Inflammatory macrophage treated with lipopolysaccharide for 4 hours (primary cell): ENCODE measurements at places on chromosomes 5 and 9.
A peak's percentile ranks its signal among the peaks of the same experiment; 100 is the strongest.

DNA sequence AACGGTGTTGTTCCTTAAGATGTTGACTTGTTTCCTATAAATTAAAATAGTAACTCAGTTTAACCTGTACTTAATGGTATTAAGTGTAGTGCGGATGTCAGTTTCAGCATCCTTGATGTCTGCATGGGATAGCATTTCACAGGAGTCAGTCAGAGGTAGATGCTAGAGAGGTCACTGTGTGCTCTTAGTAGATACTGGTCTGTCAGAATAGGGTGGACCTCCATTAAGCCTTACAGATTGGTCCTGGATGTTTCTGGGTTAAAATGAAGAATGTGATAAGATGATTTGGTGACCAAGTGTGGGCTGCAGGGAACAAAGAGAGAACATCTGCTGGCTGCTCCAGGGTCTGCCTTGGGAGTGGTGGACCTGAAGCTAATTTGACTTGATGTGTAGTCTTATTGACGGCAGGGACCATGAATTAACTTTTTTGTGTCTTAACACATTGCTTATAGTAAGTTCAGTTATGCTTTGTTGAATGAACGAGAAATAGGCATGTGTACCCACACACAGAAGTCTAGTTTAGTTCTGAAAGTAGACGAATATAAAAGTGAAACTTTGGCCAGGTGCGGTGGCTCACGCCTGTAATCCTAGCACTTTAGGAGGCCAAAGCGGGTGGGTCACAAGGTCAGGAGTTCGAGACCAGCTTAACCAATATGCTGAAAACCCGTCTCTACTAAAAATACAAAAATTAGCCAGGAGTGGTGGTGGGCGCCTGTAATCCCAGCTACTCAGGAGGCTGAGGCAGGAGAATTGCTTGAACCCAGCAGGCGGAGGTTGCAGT, 12.5 kb downstream of the RAB24 start:
- no peak for DNase-seq

DNA sequence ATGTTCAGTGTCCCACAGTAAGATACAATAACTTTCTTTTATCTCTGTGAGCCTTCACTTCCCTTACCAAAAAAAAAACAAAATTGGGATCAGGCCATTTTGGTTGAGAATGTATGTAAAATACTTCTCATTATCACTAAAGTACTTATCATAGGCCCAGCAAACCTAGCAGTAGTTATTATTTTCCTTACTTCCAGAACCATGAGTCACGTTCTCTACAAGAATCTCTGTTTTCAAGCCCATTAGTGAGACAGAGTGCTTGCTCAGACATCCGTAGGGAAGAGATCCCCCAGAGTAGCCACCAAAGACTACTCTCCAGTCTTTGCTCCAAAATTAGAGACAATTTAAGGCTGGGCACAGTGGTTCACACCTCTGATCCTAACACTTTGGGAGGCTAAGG, 103.9 kb upstream of the NR5A1 start:
- DNase-seq = no peak

DNA sequence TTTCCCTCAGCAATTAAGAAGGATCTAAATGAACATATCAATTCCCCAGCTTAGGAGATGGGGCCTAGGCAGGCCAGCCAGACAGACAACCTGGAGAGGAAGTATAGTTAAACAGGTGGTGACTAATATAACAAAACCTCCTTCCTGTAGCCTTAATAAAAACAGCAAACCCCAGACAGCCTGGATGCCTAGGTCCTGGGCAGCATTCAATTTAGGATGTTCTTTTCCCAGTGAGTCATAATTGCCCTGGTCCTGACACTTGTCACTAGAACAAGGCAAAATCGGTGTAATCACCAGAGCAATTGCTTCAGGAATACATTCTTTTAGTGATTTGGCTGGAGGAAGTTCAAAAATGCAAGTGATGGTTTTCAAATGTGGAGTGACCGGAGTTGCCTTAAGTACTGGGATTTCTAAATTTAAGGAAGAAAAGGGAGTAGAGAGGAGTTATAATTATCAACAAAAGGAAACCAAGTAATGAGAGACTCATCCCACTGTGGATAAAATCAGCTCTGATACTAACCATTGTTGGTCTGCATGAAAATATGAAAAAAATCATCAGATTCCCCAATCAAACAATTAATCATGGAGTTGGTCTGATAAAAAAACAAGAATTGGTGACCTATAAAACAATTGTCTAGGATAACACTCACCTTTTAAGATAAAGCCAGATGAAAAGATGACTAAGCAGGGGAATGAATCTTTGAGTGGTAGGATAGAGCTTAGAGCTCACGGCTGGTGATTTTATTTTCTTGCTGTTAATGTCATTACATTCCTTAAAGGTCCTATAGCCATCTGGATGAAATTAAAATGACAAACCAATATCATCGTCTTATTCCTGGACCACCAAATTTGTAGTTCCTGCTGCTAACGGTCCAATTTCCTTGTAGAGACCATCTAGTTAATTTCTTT, 39.0 kb upstream of the TARS1 start:
- DNase-seq = no peak

- no peak for DNase-seq
These were observed 71.7 kb downstream of the ZNF462 start for GRCh38 chr9:106934442-106935238.

- DNase-seq = no peak
These were observed 35.1 kb upstream of the FREM1 start for GRCh38 chr9:14945351-14945750.

DNA sequence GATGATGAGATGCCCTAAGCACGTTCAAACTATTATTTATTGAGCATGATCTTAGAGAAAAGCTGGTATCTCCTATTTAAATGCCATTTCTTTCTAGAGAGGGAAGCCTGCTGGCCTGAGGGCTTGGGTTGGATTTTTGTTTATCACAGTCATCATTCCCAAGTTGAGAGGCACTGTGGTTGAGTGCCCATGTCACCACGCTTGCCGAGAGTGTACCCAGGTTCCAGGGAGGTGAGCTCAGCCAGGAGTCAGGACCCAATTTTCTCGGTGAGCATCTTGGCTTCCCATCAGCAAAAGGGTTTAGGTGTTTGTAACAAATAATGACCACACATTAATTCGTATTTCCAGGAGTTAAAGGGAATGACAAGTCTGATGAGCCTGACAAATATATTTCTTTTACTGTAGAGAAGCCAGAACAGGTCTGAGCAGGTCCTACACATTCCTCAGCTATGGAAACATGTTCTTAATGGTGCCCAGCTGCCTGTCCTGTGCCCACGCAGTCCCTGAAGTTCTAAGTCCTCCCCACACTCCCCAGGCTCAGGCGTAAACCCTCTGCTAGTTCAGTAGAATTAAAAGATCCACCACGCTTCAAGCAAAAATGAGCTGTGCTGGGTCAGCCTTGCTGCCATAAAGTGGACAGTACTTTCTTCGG, 258.9 kb upstream of the IRX2 start:
- DNase-seq = no peak

- DNase-seq = no peak
These were observed 59.8 kb upstream of the RXRA start for GRCh38 chr9:134266418-134266817.

- DNase-seq = no peak
These were observed 121.8 kb downstream of the ZNF354C start for GRCh38 chr5:179181988-179182387.

DNA sequence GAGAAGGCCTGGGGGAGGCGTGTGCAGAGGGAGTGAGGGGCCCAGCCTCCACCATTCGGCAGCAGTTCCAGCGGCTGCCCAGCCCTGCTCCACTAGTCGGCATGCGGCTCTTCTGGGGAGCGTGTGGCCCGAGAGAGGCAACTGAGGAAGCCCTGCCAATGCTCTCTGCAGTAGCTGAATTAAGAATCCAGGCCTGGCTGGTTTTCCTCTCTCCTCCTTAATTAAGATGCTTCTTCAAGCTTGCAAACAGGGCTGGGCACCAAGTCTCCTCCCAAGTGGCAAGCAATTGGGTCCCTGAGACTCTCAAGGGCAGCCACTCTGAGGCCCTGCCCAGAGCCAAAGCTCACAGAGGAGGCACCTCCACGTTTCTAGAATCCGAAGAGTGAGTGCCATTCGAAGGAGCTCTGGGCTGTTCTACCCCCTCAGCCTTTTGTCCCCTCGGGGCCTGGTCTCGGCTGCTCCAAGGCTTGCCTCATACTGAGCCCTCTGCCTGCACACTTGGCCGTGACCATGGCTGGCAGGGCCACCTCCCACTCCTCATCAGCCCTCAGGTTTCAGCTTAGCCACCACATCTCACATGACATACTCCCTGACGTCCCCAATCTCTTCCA, 75.4 kb upstream of the LRRTM2 start:
- DNase-seq = no peak

DNA sequence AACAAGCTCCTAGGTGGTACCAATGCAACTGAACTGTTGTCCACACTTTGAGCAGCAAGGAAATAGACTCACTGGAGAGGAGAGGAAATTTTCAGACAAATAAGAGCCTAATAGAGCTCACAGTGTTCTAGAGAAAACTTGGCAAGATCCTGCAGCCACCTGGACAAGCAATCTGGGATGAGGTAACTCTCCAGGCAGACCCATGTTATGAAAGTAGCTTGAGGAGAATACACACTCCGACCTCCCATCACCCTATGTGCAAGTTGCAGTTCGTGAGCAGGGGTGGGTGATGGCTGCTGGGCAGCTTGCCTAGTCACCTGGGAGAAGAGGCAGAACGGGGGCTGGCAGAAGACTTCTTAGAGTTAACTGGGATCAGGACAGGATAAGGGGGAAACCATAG, 102.2 kb downstream of the KLF4 start:
- DNase-seq = no peak

DNA sequence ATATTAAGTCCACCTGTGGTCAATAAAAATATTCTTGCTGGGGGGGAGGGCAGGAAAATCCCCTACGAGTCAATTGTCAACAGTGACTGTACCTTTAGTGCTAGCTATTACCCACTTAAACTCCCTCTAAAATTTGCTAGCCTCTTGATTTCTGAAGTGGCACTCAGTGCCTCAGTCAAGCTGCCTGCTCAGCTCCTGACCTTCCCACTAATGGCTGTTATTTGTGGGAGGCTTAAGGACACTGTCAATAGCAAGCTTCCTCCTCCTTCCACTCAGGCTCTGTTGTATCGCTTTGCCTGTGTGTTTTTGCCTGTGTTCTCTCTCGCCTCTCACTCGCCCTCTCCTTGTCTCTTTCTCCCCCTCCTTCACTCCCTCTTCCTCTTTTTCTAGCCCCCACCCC, 140.8 kb downstream of the BNC2 start:
- no peak for DNase-seq

DNA sequence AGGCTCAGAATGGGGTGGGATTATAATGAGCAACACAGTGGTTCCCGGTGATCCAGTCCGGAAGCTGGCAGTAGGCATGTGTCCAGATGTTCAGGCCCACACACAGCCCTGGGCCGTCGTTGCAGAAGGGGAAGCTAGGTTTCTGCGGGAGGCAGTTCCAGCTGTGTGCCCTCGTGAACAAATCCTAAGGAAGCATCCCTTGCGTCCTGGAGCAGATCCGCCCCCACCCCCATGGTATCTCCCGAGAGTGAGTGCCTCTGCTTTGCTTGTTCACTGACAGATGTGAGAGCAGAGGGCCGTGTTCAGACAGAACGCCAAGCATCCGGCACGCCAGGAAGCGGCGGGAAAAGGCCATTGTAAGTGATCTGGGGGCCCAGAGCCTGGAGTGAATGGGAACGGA, 104.8 kb downstream of the PDE6A start:
- DNase-seq = no peak

- DNase-seq = no peak
These were observed 12.7 kb upstream of the PRELID2 start for GRCh38 chr5:145847499-145848497.

GRCh38 chr9:126664900-126665643, 51.3 kb downstream of the LMX1B start:
- DNase-seq = no peak

- peak; percentile 46 for DNase-seq
These were observed 1.0 kb downstream of the SIT1 start for GRCh38 chr9:35649431-35650340.

DNA sequence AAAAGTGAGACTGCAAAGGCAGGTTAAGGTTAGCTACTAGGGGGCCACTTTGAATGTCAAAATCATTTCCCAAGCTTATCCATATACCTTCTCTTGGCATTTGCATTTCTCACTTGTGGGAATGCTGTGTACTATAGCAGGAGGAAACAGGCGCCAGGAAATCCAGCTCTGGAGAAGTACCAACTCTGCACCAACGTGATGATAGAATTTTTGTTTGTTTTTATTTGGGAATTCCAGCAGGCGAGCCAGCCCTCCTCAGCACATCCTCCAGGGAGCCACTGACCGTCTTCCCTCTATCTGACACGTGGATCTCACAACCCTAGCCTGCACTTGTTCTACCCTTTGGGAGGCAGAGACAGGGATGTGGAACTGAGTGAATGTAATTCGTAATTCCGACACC, 318.0 kb downstream of the ACTL7B start:
- no peak for DNase-seq

DNA sequence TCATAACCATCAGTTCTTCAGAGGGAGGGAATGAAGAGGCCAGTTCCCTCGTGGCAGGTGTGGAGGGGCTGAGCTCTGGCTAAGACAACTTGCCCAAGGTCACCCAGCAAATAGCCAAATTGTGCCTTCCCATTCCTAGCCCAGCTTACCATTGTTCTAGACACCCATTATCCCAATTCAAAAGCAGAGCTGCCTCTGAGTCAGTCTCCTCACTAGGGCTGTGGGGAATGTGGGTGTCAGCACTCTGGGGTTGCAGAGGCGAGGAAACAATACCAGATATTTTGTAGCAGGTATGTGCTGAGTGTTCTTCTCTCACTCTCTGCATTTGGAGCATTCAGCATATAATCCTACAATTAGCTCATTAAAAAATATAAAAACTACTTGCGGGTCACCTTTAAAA, 270.8 kb downstream of the PSAT1 start:
- DNase-seq = no peak

GRCh38 chr9:83012168-83012921, 50.6 kb downstream of the RASEF start:
- no peak for DNase-seq

- peak; percentile 52 for DNase-seq
These were observed 24.2 kb downstream of the PCDHGC5 start for GRCh38 chr5:141512911-141513626.

- DNase-seq = no peak
These were observed 37.9 kb downstream of the ARPC5L start for GRCh38 chr9:124899845-124900244.

DNA sequence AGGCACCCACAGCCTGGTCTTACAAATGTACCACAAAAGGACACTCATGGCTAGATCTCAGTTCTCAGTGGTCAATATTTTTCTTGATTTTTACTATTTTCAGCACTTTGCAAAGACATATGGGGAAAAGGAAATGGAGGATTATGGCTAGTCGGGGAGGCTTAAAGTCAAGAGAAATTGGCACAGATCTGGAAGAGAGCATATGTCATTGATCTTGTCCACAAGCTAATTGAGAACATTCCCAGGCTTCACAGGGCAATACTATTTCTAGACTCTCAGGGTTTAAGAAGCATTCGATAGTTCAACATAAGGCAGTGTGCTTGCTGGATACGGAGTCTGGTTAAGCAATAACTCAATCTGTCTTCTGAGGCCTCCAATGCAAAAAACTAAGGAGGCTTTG, 285.8 kb downstream of the ZNF608 start:
- DNase-seq = no peak

- DNase-seq = peak; percentile 98
These were observed 79.0 kb downstream of the TLR4 start for GRCh38 chr9:117782931-117783788.

GRCh38 chr5:7976411-7977190, 107.7 kb downstream of the MTRR start:
- DNase-seq = no peak
